ENCODE measurements at places on chromosomes 6 and 20.
A peak's percentile ranks its signal among the peaks of the same experiment; 100 is the strongest.

DNA sequence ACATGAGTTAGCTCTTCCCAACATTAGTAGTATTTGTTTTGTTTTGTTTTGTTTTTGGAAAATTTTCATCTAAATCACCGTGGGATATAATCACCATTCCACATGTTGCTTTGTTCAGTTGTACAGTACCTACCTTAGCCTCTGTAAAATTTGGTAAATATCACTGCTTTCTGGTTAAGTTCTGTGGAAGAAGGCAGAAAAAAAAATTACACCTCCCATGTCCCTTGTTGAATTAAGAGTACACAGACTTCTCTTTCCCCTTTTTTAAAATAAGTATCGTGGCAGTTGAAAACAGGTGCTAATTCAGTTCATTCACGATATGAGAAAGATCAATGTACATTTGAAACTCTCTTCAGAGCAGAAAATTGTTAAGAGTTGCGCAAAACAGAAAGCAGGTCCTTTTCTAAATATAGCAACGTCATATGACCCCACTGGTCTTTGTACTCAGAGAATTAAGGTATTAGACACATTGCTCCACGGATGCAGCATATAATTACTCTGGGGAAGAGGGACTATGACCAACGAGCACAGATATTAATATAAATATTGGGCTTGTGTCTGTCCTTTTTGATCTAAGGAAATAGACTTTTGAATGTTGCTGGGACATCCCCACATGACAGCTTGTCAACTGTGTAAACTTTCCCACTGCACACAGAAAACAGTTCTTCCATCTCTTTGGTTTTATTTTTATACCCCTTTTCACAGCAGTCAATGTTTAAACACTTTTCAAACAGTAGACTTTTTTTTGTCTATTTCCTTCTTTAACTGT lies 58.6 kb upstream of the ZNF217 start:
- DNase-seq: no peak

GRCh38 chr6:33298773-33299236 lies at the start of gene RGL2:
Gene RGL2, minus strand, starts transcription at chr6:33298942. Its CDS starts 332 bp downstream, at chr6:33298610.
- DNase-seq: peak; percentile 91

- peak; percentile 40 for DNase-seq
Measured at GRCh38 chr6:6586671-6587526, 1.6 kb upstream of the LY86 start.

DNA sequence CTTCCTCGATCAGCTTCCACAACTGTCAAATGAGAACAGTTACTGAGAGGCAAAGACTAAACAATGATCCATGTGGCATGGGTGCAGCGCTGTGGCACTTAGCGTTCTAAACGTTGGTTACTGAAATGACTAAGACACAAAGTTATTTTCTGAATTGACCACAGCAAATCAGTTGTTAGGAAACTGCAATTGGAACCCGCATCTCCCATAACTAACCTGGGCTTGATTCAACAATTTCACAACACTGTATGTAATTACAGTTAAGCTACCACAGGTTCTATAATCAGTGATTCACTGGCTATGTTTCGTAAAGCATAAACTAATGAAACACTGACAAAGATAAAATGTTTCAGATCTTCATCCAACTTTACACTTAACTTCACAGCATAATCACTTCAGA lies 12.5 kb downstream of the WDR27 start:
- no peak for DNase-seq

- no peak for DNase-seq
Measured at GRCh38 chr20:52572687-52573086, 381.1 kb upstream of the ZFP64 start.

- DNase-seq: peak; percentile 29
Measured at GRCh38 chr20:3812259-3812681, 8.1 kb upstream of the AP5S1 start.

DNA sequence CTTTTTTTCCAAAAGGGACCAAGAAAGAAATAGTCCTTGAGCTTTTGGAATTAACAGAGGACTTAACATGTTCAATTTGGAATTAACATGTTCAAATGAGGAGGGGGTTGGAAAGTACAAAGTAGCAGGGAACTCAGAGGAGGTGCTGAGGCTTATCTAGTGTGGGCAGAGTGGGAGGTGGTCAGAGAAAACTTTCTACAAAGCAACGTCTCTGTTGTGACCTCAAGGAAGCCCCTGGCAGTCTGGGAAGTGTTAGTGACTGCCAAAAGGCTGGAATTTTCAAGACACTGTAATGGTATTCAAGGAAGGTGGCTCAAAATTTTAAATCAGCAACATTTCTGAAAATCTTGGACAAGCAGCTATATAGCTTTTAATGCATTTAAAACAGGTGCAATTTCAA lies 7.3 kb downstream of the ECI2 start:
- DNase-seq: no peak

- DNase-seq: no peak
Measured at GRCh38 chr20:6299456-6299855, 176.6 kb upstream of the FERMT1 start.

- no peak for DNase-seq
Measured at GRCh38 chr6:148998704-148999103, 251.9 kb downstream of the UST start.

GRCh38 chr20:5535125-5535756 lies 215.0 kb upstream of the SHLD1 start:
- no peak for DNase-seq

GRCh38 chr6:15276036-15276985 lies 30.4 kb downstream of the JARID2 start:
- no peak for DNase-seq

- peak; percentile 94 for DNase-seq
Measured at GRCh38 chr6:131954775-131955107, 3.6 kb upstream of the CCN2 start.

GRCh38 chr20:35004749-35005462 lies 49.2 kb downstream of the MYH7B start:
- peak; percentile 9 for DNase-seq

GRCh38 chr6:51529240-51529639 lies 558.2 kb downstream of the PKHD1 start:
- no peak for DNase-seq

DNA sequence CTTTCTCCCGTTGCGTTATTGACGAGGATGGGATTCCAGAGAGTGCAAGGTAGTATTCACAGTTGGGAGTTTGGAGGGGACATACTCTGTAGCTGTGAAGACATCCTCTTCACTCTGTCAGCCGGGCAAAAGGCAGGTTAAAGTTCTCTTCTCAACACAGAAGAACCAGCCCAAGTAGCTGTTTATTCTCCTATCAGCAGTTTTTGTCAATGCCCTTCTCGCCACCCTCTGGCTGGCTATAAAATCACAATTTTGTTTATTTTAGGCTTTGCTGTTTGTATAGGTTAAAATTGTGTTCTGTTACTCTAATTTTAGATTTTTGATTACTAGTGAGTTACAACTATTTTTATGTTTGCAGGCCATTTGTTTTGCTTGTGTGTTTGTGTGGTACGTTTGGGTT lies 37.9 kb upstream of the MAS1 start:
- no peak for DNase-seq

GRCh38 chr6:2971420-2972218 lies at the start of gene SERPINB6:
Gene SERPINB6, minus strand, starts transcription at chr6:2971567. Its CDS starts 12,235 bp downstream, at chr6:2959332.
- DNase-seq: peak; percentile 87

All from femur (tissue), 1 donor.